Activated gamma-delta T cell treated with Interleukin-2 at 50 U/mL for 16 hours (primary cell): ENCODE measurements at places on chromosomes 12 and 14.

DNA sequence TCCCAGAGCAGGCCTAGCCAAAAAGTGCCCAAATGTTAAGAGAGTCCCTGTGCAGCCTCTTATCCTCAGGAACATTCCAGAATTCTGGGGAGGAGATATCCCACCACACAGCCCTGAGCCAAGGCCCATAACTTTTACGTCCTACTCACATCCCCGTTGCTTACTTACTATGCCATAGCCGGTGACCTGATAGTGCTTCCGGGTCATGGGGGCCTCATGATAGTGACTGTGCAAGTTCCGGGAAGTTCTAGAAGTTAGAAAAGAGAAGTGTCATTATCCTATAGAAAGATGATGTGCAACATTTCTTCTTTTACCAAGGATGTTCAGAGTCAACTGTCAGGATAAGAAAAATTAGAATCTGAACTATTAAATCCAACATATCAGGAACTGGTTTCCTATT is 15.6 kb upstream of the NGB start:
- no peak for DNase-seq

DNA sequence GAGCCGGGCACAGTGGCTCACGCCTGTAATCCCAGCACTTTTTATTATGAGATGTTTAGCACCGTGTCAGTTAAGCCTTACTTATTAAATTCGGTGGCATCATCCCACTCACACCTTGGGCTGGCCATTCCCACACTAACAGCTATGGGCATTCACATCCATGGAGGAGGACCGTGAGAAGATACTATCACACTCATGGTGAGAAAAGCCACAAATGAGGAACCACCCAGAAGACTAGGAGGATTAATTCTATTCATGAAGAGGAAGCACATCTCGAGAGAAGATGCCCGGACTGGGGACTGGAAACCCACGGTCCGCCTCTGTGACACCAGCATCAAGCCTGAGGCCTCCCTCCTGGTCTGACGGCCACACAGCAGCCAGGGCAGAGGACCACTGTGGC is 4.9 kb downstream of the CDC42BPB start:
- DNase-seq = no peak

GRCh38 chr14:95784137-95784536 is 70.2 kb upstream of the TCL1A start:
- DNase-seq = no peak

- no peak for DNase-seq
Measured at GRCh38 chr14:35220920-35221319, 71.3 kb upstream of the PSMA6 start.

- DNase-seq = no peak
Measured at GRCh38 chr12:27207615-27208413, 36.3 kb upstream of the STK38L start.

DNA sequence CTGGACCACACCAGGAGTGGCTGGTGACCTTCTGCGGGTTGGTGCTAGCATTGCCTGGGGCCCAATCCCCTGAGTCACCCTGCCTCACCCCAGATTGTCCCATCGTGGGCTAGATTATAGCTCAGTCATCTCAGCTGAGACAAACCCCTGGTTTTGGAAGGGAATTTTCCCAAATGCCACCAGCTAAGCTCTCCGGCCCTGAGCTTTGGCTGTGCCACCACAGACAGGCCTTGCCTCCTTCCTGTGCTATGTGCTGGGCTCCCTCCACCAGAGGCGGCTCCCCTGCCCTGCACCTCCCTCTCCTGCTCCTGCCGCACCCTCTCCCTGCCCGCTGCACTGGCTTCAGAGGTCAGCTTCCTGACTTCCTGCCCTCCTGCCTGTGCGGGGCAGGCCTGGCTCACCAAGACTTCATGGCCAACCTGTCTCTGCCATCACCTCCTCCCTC is 196.3 kb downstream of the TSPAN9 start:
- no peak for DNase-seq

GRCh38 chr12:119964123-119964522 is 24.9 kb upstream of the BICDL1 start:
- DNase-seq = no peak

DNA sequence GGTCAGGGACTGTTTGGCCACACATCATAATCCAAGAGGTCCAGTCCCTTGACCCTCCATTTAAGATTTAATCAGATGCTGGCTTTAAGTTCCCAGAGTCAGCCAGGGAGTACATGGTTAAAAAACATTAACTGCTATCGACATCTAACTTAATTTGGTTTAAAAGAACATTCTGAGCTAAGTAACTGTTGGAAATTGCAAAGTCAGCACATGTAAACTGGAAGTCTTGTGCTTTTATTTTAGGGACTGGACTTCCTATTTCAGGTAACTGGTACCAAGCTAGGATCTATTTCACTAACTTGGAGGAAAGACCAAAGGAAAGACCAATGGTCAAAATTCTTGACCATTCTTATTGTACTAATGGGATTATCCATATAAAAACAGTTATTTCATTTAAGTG is 40.6 kb downstream of the GNS start:
- DNase-seq = no peak

GRCh38 chr12:46364777-46365580 is 7.6 kb downstream of the SLC38A2 start:
- no peak for DNase-seq

DNA sequence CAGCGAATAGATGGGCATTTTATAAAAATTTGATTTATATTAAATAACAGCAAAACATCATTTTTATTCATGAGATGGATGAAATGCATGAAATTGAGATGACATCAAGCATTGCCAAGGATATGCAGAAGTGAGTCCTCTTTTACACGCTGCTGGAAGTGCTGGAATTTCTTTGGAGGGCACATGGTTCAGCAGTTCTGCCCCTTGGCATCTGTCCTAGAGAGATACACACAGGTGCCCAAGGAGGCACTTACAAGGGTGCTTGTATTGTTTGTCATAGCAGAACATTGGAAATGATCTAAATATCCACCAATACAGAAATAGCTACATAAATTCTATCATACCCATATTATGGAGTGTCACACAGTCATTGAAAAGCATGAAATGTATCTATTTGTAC is 441.1 kb upstream of the TMPO start:
- no peak for DNase-seq

DNA sequence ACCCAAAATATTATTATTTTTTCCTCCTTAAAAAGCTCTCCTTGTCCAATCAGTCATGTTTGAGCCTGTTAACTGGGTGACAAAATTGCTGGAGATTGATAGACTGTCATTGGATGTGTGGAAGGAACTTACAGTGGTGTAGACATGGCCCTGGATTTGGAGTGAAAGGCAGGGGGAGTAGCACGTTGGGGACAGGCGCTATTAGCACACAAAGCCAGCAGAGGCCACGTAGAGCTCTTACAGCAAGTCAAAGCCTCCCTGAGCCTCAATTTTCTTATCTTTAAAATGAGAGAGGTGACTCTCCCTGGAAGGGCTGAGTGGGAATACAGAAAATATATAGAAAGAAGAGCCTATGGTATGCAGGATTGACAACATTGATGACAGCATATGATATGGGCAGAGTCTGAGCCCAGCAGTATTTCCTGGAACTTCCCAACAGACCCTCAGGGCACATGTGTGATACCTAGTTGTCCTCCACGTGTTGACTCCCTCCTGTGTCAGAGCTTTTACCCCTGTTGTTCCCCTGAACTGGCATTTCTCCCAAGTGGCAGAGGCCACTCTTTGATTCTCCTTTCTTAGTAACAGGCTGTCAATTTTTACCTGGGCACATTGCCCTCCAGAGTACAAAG is 504.9 kb downstream of the VRK1 start:
- no peak for DNase-seq

GRCh38 chr14:39912192-39913100 is 480.2 kb upstream of the FBXO33 start:
- DNase-seq = no peak

DNA sequence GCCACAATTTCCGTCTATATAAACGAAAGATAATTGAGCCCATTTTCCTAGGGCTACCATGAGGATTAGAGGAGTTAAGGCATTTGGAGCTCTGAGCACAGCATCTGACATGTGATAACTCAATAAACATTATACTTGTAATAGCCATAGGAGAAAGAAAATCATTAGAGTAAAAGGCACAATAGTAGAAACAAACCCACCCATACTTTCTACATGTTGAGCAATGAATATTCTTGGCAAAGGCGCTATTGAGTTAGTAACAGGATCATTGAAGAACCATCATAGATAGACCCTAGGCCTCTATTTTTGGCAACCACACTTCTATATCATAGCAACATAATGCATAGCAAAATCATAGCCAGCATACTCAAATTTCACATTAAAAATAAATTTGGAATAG is 664.1 kb downstream of the NOVA1 start:
- DNase-seq = no peak

- DNase-seq = no peak
Measured at GRCh38 chr12:92899386-92900001, 29.6 kb downstream of the EEA1 start.

- no peak for DNase-seq
Measured at GRCh38 chr14:55297611-55298499, 26.6 kb downstream of the FBXO34 start.

GRCh38 chr14:35766036-35766699 is 42.9 kb downstream of the RALGAPA1 start:
- DNase-seq = no peak

DNA sequence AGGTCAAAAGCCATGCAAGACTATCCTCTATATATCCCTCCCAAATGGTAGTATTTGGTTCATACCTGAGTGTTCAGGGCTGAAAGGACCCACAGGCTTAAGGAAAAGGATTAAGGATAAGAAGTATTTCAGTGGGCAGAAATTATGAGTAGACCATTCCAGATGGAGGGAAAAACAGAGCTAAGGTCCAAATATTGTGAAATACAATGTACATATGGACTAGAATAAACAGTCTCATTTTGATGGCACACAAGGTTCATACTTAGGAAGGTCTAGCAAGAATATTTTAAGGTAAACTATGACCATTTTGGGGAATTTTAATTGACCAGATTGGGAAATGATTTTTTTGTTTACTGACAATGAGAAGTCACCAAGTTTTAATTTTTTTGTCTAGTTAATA is 124.6 kb downstream of the PRKD1 start:
- no peak for DNase-seq

DNA sequence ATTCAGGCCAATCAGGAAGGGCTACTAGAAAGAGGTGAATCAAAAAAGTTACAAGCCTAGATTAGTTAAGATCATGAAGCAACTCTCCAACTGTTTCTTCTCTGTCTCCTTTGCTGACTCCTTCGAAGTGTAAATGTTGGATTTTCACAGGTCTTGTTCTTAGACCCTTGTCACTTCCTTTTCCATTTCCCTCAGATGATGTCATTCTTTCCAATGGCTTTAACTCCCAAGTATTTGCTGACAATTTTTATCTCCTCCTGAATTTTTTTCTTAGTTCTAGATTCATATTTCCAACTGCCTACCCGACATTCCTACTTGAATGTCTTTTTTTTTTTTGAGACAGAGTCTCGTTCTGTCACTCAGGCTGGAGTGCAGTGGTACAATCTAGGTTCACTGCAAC is 10.8 kb downstream of the GAS2L3 start:
- DNase-seq = no peak

GRCh38 chr12:129028844-129029243 is 175.6 kb downstream of the GLT1D1 start:
- no peak for DNase-seq

DNA sequence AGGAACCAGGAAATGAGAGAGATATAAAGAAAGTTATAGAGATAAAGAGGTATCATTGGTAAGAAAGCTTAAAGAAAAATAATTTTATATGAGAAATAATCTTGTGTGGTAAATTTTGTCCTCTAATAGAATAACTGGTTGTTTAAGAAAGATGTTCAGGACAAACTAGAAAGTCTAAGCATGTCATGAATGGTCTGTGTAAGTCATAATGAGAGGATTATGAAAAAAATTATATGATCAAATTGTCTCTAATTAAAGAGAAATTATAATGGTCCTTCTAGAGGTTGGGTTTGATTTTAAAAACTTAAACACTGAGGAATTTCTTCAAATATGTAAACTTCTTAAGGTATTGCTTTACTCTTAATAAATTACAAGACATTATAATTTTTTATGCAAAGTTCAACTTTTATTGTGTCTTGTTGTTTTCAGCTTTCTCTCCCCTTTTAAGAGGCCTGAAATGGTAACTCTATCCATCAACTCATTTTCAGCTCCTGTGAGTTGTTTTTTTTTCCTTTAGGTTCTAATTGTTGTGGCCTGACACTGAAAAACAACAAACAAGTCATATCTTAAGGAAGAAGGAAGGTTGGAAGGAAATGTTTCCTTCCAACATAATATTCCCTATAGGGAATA is 88.2 kb upstream of the CNOT2 start:
- DNase-seq = no peak

DNA sequence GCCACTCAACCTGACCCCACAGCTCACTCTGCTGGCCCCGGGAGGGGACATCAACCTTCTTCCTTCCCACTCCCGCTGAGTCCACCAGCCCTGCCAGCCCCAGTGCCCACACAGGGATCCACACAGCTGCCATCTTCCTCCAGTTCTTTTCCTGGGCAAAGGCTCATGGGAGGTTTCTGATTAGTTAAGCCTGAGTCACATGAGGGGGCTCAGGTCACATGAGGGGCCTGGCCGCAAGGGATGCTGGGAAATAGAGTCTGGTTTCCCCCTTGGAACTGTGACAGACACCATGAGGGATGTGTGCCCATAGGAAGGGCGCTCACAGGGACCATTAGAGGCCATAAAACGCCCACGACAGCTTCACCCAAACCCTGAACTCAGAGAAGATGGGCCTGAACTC is 228.7 kb upstream of the SFSWAP start:
- DNase-seq = no peak

GRCh38 chr12:4771960-4772566 is 51.9 kb downstream of the GALNT8 start:
- no peak for DNase-seq

DNA sequence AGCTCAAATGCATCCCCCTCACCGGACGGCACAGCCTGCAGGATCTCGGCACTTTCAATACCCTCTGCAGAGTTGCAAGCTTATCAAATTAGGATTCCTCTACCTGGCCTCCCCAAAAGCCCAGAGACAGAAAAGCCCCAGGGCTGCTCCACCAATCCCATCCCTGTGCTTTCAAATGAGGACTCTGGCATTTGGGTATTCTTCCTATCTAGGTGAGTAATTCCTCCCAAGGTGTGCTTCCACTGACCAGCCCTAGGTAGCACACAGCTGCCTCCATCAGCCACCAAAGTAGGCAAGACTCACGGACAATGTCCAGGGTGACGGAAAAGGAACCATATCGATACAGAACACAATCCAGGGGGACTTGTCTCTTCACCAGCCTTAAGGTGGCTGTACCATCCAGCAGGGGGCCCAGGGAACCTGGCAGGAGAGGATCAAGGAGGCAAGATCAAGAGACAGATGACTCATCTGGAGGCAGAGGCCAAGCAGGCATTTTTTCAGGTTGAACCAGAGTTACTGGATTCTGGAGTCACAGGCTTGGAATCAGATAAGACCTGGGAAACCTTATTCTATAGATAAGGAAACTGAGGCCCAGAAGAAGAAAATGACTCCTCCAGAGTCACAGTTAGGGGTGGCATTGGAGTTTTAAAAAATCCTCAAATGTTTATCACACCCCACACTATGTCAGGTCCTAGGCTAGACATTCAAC is 9.9 kb downstream of the PMEL start:
- peak; percentile 49 for DNase-seq

GRCh38 chr12:701896-702539 is 38.8 kb upstream of the NINJ2 start:
- no peak for DNase-seq
